ENCODE measurements at places on chromosomes 2 and 18.

DNA sequence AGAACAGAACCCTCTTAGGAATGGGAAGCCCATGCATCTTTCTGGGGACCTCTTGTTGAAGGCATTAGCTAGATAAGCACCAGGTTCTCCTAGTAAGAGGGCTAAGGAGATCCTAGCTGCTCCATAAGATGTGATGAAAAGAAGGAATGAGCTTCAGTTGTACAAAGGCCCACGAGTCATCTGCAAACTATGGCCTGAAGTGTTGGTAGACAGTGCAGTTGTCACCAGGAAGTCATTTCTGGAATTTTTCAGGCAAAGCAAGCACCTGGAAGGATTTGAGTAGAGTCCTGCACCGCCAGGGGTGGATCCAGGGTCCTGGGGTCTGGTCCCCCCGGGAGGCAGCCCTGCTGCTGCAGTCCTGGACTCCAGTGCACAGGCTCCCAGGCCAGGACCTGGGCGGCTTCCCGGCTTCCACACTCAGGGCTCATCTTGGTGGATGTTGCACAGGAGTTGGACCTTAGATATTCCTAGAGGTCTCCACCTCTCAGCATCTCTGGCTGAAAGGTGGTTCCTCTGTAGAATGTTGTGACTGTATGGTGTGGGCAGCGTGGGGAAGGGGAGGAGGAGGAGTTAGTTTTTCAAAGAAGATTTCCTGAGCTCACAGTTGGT, 85.3 kb downstream of the LDLRAD4 start:
- DNase-seq = no peak

DNA sequence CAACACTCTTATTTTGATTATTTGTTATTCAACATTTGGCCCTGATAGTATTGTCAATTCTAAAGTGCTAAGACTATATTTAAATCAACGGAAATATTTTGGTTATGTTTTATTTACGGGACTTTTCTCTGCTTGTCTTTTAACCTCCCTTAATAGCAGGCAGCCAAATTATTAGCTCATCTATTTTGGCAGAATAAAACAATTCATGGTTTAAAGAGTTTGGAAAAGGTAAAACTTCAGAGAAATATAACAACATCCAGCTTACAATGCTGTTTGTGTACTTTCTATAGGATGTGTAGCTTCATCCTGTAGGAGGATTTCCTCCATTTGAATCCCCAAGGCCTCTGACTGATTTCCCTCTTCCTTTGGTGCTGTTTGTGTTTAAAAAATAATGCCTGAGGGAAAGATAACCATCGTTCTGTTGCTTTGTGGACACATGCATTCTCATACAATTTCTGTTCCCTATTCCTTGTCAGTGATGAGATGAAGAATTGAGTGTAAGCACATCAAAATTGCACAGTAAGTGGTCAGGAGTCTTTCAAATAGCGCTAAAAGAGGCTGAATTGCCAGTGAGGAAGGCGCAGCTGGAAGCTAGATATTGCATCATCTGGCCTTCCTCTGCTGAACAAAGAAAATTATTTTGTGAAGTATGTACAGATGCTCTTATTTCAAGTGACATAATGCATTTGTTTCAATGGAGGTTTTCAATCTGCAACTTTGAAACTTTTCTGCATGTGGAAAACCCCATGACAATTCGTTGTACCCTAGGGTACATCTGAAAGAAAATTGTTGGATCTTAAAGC, 80.3 kb downstream of the CD28 start:
- no peak for DNase-seq

- DNase-seq = no peak
These were observed 436.4 kb downstream of the EIPR1 start for GRCh38 chr2:2941205-2941604.

DNA sequence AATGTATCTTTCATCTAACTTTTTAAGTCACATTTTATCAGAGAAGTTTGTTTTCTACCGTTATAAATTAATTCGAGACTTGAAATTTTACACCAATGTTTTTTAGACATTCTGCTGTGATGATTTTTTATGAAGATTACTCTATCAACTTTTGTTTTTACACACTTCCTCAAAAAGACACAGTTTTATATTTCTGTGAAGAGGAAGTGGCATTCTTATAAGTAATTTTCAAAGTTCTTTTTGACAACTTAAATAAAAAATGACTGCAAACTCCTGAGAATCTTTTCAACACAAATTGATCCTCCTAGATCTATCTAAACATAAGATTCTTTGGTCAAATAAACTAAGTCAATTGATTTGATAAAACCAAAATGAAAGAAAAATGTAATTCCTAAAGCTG, 13.7 kb downstream of the ANKRD44 start:
- no peak for DNase-seq

DNA sequence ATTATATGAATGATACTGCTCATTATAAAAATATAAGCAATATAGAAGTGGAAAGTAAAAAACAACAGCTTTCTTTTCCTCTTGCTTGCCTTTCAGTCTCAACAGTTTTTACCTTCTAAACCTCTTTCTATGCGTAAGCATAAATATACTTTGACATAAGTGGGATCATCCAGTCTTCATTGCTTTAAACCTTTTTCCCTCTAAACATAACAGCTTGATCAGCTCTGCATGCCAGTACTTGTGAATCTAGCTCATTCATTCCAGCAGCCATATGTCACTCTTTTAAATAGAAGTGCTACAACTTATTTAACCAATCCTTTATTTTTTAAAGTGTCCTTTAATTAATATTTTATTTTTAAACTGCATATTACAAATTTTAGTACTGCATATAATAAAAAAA, 88.1 kb downstream of the TTC27 start:
- DNase-seq = no peak

DNA sequence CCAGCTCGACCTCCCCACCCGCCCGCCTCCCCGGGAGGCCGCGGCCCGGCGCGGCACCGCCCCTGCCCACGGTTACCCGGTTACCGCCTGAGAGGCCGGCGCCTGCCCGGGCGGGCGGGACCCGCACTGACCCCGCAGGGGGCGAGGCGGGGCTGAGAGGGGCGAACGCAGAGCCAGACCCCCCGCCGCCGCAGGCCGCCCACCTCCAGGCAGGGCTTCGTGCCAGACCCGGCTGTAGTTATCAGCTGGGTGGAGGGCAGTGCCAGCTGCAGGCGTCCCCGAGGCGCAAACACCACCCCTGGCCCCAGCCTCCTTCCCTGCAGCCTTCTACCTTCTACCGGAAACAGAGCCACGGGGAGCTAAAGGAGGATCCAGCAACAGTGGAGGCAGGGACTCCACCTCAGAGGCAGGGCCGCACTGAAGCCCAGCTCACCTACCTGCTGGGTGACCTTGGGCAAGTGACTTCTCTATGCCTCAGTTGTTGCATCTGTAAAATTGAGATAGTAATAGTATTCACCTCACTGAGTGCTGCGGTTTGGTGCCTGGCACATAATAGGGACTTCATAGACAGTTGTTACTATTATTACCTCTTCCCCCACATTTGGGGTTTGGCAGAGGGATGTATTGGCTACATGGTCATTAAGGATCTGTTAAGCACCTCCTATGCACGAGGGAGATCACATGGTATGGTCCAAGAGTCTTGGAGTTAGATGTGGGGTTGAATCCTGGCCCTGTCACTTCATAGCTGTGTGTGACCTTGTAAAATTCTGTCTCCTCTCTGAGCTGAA, 231.6 kb upstream of the SMAD2 start:
- DNase-seq = no peak

GRCh38 chr2:159933727-159934049, 128.7 kb downstream of the PLA2R1 start:
- no peak for DNase-seq

Data from stimulated activated CD4-positive, alpha-beta T cell treated with anti-CD3 and anti-CD28 coated beads, Interleukin-15, amount 100 ng/mL, for 24 hours (primary cell).